ENCODE measurements at places on chromosomes 12 and 14.
A peak's percentile ranks its signal among the peaks of the same experiment; 100 is the strongest.

DNA sequence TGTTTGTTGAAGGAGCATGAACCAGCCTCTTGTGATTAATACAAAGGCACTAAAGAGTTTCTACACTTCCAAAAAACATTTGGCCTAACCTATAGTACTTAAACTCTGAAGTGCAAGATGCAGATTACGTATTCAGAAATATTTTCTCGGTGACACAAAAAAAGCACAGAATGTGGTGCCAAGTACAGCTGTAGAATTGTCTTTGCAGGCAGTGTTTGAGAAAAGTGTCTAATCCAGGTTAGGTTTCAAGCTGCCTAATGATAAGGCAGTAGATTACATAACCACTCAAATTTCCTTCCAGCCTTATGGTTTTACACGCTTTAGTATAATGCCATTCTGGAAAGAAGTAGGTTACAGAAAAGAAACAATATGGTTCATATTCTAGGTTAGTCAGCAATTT lies 205.2 kb downstream of the KLHL28 start:
- no peak for DNase-seq

DNA sequence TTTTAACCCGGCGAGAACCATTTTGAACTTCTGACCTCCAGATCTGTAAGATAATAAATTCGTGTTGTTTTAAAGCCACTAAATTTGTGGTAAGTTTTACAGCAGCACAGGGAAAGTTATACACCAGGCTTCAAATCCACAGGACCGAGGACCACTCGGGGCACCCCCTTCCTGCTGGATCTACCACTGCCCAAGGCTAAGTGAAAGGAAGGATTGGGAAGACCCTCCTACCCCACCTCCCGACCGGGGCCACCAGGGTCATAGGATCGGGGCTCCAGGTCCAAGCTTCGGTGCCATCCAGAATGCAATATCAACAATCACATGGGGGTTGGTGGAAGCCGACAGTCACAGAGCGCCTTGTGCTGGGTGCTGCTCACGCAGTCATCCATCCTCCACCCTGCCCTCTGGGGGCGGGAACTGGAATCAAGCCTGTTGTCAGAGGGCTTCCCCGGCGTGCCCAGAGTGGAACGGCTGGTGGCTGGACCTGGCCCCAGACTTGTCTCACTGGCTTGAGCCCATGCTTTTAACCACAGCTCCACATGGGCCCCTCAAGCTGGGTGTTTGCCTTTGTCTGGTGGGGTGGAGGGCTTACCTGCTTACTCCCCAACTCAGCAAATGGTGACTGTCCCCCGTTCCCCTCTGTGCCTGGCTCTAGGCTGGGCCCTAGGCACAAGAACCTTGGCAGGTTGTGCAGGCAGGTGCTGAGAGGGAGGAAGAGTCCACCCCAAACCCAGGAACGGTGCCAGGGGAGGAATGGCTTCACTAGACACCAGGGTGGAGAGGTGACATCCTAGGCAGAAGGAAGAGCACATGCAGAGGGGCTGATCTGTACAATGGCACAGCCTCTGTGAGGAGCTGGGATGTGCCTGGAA lies 180.3 kb upstream of the RTL1 start:
- DNase-seq, result no peak

- DNase-seq, result no peak
Observed at GRCh38 chr12:117124421-117125271, 25.4 kb upstream of the TESC start.

DNA sequence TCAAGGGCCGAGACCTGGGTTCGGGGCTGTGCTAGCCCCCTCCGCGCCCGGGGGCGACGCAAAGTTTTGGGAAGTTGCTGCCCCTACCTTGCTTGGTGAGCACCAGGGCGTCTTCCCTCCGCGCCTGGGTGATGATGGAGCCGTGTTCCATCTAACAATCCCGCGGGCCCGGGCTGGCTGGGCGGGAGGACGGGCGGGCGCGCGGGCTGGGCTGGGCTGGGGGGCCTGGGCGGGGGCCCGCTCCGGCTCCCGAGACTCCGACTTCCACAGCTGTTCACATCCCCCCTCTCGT lies 298 bp downstream of the CTDSP2 start:
- DNase-seq, result no peak

DNA sequence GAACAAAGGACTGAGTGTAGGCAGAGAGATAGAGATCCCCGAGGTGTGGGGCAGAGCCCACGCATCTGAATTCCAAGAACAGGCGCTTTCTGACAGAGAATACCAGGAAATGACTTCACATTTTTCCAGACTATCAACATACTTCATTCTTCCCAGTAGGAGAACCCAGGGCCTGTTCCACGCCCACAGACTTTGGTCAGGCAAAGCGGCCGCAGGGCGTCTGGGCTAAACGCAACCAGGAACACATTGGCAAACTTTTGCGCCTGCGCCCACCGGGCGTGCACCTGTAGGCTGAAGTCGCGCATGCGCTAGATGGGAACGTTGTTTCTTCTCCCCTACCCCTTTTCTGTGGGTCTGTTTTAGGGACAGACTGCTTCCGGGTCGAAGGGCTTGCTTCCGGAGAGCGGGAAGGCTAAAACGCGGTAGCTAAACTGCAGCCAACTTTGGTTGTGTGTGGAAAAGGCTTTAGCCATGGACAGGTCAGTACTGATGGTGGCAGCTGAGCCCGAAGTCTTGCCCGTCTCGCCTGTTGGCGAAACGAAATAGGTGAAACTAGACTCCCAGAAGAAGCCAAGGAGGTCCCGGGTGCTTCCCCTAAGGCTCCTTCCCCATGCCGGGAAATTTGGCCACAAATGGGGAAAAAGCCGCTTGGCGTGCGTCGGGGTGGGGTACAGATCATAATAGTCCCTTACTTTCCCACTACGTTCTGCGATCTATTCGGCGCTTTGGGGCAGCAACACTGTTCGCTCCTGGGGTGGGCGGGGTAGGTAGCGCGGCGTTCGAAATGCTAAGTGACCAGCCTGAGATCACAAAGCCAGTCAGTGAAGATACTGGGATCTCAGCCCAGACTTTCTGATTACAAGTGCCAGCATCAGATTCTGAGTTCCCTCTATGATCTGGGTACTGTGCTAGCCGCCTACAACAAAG lies at the start of gene NUP107:
Gene NUP107, plus strand, starts transcription at position 384 of the 927 bp plus-strand sequence. Its CDS starts 88 bp downstream, at position 472.
- DNase-seq, result peak; percentile 97

DNA sequence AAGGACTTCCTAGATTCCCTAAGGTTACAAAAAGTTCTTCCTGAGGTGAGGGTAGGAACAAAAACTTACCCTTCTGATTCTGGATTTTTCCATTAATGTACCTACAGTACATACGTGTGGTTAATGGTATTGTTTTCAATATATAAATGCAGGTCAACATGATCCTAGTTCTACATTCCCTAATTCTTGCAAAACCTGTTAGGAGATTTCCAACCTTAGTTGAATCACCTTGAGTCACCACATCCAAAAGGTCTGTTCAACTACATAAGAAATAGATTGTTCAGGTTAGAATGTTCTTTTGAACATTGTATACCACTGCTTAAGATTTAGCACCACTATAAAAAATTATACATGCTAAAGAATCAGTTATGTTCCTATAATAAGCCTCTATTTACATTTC lies 118.9 kb downstream of the GARIN6 start:
- no peak for DNase-seq

GRCh38 chr12:125194163-125194773 lies 129.0 kb downstream of the AACS start:
- DNase-seq, result no peak

GRCh38 chr12:85076688-85077430 lies 40.7 kb downstream of the LRRIQ1 start:
- DNase-seq, result no peak

- DNase-seq, result no peak
Observed at GRCh38 chr12:24045816-24046257, 96.4 kb upstream of the SOX5 start.

GRCh38 chr14:91244501-91244901 lies at the start of gene GPR68:
Gene GPR68, minus strand, starts transcription at chr14:91244704. Its CDS starts 9,654 bp downstream, at chr14:91235050.
- no peak for DNase-seq
